ENCODE measurements at places on chromosomes 16 and 17.

- DNase-seq: no peak
Observed at GRCh38 chr17:61793565-61793964, 69.8 kb downstream of the BRIP1 start.

DNA sequence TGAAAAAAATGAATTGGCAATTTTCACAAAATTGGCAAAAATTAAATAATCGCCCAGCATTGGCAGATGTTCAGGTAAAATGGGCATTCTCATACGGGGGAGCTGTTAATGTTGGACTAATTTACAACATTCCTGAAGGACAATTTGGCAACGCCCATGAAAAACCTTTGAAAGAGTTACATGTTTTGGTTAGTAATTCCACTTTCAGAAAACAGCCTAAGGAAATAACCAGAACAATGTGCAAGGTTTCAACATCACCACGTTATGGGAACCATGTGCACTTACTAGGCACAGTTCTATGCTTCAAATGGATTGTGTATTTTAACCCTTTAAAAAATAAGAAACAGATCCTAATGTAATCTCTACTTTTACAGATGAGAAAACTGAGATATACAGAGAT is 62.7 kb downstream of the CDYL2 start:
- DNase-seq: peak; percentile 41

DNA sequence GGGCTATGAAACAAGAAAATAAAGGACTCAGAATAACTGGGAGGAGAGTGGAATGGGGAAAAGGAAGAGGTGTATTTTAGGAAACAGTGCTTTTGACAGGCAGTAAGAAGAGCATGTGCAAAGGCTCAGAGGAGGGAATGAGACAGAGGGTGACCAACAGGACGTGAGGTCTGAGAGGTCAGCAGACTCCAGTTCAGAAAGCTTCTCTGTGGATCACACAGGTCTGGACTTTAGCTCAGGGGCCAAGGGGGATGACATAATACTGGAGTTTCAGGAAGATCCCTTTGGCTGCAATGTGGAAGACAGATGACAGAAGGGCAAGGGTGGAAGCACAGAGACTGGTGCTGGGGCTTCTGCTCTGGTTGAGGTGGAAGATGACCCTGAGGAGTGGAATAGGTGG is 489.9 kb upstream of the CDH5 start:
- DNase-seq: no peak

GRCh38 chr16:88503374-88503770 is 50.3 kb downstream of the ZFPM1 start:
- DNase-seq: no peak

DNA sequence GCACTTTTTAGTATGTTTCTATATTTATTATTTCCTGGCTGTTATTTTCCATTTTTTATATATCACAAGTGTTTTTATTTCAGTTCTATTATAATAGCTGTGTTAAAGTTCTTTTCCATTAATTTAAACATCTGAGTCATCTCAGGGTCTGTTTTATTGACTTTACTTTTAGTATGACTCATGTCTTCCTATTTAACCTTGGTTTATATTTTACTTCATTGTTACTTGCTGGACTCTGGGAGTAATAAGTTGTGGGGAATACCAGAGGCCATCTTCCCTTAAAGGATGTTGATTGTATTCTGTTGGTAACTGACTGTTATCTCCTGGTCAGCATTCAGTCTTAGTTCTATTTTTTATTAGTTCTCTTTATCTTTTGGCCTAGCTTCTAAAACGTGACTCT is 1508.2 kb downstream of the CDH11 start:
- DNase-seq: peak; percentile 6

GRCh38 chr17:67725807-67726206 is 8.1 kb downstream of the NOL11 start:
- no peak for DNase-seq
